Hindlimb muscle (tissue), 1 donor: ENCODE measurements at places on chromosomes 12 and 14.

GRCh38 chr14:58782011-58782410, 144.2 kb downstream of the DACT1 start:
- no peak for DNase-seq

DNA sequence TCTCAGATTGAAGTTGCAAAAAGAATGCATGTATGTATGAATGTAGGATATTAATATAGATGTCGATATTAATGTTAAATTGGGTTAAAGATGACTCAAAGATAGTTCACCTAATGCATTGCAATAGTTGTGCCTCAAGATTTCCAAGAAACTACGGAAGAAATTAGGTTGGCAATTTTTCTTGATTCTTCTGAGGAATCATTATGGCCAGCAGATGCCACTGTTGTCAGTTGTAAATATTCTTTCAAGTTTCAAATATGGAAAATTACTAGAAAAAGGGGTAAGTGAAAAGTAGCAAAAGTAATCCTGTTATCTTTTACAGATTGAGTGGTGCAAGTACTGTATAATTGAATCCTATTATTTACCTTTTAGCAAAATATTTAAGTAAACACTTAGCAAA, 202.1 kb downstream of the ADAMTS20 start:
- no peak for DNase-seq

DNA sequence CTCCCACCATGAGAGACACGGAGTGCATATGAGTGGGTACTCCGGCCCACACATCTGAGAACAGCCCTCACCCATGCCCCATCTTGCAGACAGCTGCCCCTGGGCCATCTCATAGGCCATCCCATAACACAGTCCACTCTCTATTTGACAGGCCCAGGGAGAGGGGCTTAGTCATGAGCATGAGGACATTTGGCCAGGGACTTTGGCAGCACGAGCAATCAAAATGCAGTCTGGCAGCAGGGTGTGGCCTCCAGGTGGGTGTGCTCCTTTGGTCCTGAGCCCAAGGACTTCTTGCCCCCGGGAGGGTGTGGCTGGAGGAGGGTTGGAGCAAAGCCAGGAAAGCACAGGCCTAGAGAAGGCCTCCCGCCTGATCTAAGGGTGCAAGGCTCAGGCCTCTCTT, 25.6 kb downstream of the EMP1 start:
- no peak for DNase-seq

- no peak for DNase-seq
Measured at GRCh38 chr12:101642115-101643067, 47.6 kb downstream of the MYBPC1 start.
